CD8-positive, alpha-beta T cell (primary cell): ENCODE measurements at places on chromosomes 5 and 9. TPM values are rescaled to one million over a fixed set of nuclear protein-coding genes. Genes with fewer than 3 reads are reported as not detected.

FOXD4L5 gene
- total RNA-seq, result not detected

MUSK gene
- total RNA-seq, result not detected

PCDHGB2 gene
- total RNA-seq, result 0.30 TPM

SOX30 gene
- total RNA-seq, result not detected

IRX2 gene
- not detected for total RNA-seq

SLC34A1 gene
- not detected for total RNA-seq

SPATA31A6 gene
- not detected for total RNA-seq

PCDHGB1 gene
- total RNA-seq, result not detected

TEK gene
- not detected for total RNA-seq

SMIM33 gene
- total RNA-seq, result not detected

FBP2 gene
- total RNA-seq, result not detected

CSF2 gene
- total RNA-seq, result not detected

PCDHA11 gene
- not detected for total RNA-seq

ITGA1 gene
- 7.3 TPM for total RNA-seq

CDH6 gene
- total RNA-seq, result not detected

PCSK5 gene
- 13.7 TPM for total RNA-seq

INSL6 gene
- total RNA-seq, result not detected

C5orf52 gene
- total RNA-seq, result not detected

TCOF1 gene
- total RNA-seq, result 36.5 TPM

GPR151 gene
- total RNA-seq, result not detected

NTRK2 gene
- not detected for total RNA-seq

GGTA1 gene
- total RNA-seq, result not detected

MEIKIN gene
- total RNA-seq, result not detected

RNF208 gene
- 0.31 TPM for total RNA-seq

ZDHHC11B gene
- 4.8 TPM for total RNA-seq

SSNA1 gene
- 28.8 TPM for total RNA-seq

SLC25A2 gene
- total RNA-seq, result not detected

NR2F1 gene
- not detected for total RNA-seq

SLCO4C1 gene
- total RNA-seq, result 0.19 TPM

PCDHB13 gene
- total RNA-seq, result not detected

PKD2L2 gene
- not detected for total RNA-seq

DNAJB5 gene
- 2.1 TPM for total RNA-seq

CNTNAP3 gene
- total RNA-seq, result not detected

TRAF1 gene
- 61.2 TPM for total RNA-seq

PHF24 gene
- total RNA-seq, result not detected

FAXDC2 gene
- 0.28 TPM for total RNA-seq

FGF1 gene
- not detected for total RNA-seq

TRIM7 gene
- total RNA-seq, result 0.95 TPM
